ENCODE measurements at places on chromosomes 3 and 15. TPM values are rescaled to one million over a fixed set of nuclear protein-coding genes. Genes with fewer than 3 reads are reported as not detected.

The CCDC13 gene
- total RNA-seq = 0.49 TPM

The GPR171 gene
- 134 TPM for total RNA-seq

The CHST13 gene
- total RNA-seq = not detected

The PLAAT1 gene
- 0.28 TPM for total RNA-seq

The CYP8B1 gene
- total RNA-seq = not detected

The ZKSCAN7 gene
- 4.5 TPM for total RNA-seq

The AP3B2 gene
- 0.30 TPM for total RNA-seq

The LMOD3 gene
- not detected for total RNA-seq

The SHC4 gene
- 4.1 TPM for total RNA-seq

The SYNPR gene
- not detected for total RNA-seq

The NMNAT3 gene
- total RNA-seq = 5.5 TPM

The ITIH1 gene
- not detected for total RNA-seq

The GCNT3 gene
- not detected for total RNA-seq

The ADGRG7 gene
- total RNA-seq = not detected

The WDR72 gene
- not detected for total RNA-seq

The ATP13A5 gene
- total RNA-seq = not detected

The PPM1L gene
- 2.0 TPM for total RNA-seq

DNA sequence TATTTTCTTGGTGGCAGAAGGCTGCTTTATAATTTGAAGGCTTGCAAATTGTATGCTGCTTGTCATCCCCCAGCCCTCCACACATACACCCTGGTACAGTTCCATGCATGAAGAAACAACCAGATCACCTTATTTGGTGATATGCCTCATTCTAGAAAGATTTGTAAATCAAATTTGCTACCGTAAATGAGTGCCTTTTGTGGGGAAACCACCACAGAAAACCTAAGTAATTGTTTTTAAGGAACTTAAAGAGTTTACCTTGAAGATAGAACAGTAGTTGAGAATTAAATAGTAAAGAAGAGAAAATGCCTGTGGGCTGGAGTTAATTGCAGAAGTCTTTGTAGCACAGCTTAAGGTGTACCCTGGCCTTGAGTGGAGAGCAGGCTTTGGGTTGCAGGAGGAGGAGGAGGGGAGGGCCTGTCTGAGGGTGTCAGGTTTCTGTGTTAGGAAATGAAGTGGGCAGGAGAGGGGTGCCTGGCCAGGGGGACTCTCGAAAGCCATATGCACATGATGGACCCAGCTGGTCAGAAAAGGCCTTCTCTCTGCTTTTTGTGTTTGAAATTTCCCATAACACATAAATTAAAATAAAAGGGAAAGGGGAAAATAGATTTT lies 6.9 kb downstream of the NIPA2 start:
- no peak for DNase-seq

DNA sequence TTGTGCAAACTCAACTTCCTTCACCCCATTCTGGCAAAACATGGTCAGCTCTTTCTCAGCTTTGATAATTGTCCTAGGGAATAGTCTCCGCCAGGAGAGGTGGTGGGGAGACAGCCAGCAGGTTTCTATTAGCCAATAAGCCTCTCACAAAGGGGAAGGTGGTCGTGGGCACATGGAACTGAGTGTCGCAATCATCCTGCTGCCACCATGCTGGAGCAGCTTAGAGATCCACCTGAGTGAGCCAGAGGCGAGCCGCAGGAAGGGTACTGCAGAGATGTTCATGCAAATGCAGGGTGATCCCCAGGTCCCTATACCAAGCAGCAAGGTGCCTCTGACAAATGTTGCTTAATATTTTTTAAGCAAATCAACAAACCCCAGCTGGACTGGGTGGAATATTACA lies 182.8 kb downstream of the RORA start:
- no peak for DNase-seq

DNA sequence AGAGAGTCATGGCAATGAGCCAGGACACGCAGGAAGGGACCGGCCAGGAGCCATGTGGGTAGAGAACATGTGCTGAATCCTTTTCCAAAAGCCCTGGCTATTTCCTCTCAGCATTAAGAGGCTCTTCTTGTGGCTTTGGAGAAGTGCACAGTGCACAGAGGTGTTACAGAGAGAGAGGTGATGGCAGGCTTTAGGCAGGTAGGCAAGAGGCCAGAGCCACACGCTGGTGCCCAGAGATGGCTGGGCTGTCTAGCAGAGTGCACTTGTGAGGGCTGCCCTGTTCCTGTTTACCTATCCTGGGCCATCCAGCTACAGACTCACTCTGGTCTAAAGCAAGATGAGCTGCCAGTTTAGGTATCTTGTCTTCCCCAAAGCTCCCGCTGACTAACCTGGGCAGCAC lies 402.6 kb downstream of the OCA2 start:
- DNase-seq = no peak

DNA sequence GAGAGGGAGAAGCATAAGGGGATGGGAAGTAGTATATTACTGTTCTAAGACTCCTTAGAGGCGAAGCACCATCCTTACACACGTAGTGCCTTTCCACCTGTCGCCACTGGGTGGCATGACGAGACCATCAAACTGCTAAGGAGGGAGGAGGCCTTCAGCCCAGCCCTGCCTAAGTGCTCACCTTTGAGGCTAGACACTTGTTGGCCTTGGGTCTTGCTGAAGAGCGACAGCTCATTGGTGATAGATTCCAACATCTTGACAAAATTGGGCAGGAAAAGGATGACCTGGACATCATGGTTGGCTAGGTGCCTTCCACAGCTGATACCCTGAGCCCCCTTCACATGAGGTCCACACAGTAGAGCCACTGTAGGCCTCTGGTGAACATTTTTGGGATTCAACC lies 19.6 kb downstream of the CLK3 start:
- DNase-seq = peak; percentile 71

DNA sequence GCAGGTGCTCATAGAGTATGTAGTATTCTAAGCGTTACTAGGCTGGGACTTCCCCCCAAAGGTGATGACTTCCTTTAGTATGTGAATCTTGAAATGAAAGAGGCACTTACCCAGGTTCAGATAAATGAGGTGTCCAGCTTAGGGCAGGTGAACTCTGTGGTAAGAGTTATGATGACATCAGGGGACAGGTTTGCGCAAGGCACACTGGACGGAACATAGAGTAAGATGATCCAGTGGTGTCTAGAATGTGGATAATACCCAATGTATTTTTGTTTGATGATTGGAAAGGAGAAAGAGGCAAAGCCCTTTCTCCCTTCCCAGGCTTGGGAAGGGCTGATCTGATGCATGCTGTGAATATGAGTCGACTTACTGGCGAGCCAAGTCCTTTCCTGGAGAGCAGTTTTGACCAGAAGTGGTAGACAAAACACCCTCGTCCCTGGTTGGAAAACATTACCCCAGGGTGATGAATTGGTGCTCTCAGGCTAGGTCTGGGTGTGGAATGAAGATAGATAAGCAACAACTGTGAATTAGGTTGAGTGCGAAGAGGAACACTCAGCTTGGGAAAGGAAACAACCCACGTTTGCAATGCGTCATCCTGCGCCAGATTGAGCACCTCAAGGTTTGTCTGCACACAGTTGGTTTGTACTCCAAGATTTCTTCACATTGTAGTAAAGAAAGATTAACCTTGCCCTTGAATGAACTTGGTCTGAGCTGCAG lies 124.2 kb downstream of the GHSR start:
- no peak for DNase-seq

DNA sequence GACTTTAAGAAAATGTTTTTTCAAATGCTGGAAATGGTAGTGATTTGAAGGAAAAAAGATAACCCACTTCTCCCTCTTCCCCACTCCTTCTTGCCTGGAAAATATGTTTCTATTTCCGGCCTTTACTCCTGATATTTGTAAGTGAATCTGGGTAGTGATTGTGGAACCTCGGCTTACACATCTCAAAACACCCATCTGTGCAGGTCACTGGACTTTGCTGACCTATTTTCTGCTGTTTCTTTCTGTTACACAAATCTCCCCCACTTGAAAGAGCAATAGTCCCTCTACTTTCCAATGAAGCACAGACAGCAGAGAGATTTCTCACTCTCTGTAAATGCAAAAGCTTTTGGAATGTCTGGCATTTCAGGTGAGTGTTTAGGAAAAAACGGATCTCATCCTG lies 76.9 kb upstream of the ICE2 start:
- no peak for DNase-seq

DNA sequence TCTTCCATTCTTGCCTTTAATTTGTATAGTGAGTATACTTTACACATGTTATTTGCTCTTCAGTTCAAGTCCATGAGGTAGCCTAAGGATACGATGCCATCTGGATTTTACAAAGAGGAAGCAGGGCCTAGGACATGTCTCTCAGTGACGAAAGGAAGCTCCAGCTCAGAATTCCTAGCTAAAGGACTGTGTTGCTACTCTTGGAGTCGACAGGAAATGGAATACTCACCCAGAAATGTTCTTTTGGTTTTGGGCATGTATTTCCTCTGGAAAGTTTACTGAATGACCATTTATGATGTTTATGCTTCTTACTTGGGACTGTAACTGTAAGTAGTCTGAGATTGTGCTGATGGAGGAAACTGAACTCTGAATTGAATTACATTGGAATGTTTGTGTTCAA lies 12.5 kb downstream of the OXNAD1 start:
- DNase-seq = no peak

GRCh38 chr3:146306656-146307455 lies 56.0 kb upstream of the PLSCR4 start:
- DNase-seq = no peak

DNA sequence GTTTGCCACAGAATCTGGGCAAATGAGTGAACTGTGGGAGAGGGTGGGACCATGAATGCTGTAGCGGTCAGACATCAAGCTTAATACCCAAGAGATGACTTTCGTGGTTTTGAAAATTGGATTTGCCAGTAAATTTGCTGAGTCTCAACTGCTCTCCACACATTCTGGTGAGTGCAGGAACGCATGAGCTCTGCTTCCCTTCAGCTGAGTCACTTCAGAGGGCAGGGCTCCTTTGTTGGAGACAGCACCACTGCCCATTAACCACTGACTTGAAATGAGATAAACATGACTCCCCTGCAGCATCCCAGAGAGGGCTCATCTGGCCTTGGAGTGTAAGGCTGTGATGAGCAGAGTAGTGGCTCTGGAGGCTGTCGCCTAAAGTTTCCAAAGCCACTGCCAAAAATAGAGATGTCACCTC lies 22.6 kb downstream of the RARRES1 start:
- DNase-seq = no peak

DNA sequence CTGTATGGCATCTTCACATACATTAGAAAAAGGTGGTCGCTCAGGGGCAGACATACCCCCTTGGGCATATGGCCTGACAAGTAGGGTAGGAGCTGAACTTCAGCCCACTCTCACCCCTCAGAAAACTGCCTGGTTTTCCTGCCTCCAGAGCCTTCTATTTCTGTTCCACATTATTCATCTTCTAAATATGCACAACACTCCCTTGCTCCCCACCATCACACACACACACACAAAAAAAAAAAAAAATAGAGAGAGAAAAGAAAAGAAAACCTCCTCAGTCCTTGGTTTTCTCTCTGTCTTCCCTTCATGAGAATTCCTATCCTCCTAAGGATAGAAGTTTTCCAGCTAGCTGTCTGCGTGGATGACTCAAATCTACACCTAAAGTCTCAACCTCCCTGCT lies 5.6 kb upstream of the ROPN1 start:
- DNase-seq = no peak

- DNase-seq = no peak
Observed at GRCh38 chr3:172965256-172965655, 175.8 kb downstream of the SPATA16 start.

DNA sequence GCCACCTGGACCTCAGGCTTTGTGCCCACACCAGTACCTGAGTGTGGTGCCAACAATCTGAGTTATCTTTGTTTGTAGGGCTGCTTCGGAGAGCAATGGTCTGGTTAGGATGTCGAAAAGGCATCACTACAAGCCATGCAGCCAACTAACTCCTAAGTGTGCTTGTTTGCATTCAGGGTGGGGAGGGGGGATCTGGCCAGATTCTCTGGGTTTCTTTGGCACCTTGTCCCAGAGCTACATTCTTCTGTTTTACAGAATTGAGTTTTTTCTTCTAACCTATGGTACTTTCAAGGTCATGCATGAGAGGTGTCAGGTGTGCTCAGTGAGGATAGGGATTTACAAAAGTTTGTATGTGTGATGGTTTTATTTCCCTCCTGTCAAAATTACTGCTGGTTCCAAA lies 391.4 kb upstream of the RARB start:
- no peak for DNase-seq

DNA sequence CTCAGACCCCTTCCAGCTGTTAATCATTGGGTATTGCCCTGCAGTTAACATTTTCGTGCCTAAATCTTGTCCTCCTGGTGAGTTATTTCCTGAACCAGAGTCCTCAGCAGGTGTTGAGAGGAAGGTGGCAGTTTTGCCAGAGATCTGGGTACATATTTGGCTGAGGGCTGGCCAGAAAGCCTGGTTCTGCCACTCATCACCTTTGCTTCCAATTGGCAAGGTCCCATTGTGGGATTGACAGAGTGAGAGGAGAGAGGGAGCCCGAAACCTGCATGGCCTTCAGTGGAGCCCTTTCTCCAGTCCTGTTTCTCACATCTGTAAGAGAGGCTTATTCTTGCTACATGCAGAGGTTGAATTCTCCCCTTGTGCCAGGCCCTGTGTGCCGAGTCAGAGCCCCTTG lies 8.9 kb upstream of the TKT start:
- no peak for DNase-seq

GRCh38 chr3:65619451-65619881 lies 419.3 kb downstream of the MAGI1 start:
- no peak for DNase-seq

DNA sequence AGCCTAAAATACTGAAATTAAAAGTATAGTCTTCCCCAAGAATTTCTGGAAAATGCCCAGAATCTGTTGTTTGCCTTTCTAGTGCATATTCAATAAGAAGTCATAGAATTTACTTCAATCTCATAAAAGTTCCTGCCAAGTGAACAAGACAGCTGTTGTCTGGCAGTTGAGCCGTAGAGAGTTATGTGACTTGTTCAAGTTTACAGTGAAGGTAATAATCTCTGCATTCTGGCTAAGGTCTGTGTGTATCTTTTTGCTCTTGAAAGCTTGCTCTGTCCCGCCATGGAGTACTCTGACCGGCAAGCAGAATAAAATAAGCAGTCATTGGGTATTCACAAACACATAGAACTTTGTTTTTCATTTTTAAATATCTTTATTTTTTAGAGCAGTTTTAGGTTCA lies 77.8 kb downstream of the GHSR start:
- no peak for DNase-seq

All from activated naive CD8-positive, alpha-beta T cell treated with anti-CD3 and anti-CD28 coated beads for 36 hours (primary cell).